ENCODE measurements at places on chromosomes 1 and 21.

DNA sequence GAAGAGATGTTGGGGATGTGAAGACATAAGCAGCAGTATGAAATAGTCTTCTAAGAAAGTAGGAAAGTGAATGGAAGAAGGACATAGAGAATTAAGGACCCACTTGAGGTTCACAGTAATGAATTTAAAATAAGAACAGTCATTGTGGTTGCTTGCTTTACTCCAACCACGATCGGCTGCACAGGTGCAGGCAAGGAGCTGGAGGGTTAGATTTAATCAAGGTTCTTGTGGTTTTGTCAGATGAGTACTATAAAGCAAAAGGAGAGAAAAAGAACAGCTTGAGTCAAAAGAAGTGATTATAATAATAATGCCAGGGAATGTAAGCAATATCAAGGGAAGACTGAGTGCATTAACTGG lies 46.1 kb upstream of the RBM34 start:
- no peak for DNase-seq

GRCh38 chr1:234260578-234260977 lies 112.7 kb upstream of the COA6 start:
- no peak for DNase-seq

- no peak for DNase-seq
These were observed 1520.7 kb upstream of the B3GALT2 start for GRCh38 chr1:194707074-194707473.

DNA sequence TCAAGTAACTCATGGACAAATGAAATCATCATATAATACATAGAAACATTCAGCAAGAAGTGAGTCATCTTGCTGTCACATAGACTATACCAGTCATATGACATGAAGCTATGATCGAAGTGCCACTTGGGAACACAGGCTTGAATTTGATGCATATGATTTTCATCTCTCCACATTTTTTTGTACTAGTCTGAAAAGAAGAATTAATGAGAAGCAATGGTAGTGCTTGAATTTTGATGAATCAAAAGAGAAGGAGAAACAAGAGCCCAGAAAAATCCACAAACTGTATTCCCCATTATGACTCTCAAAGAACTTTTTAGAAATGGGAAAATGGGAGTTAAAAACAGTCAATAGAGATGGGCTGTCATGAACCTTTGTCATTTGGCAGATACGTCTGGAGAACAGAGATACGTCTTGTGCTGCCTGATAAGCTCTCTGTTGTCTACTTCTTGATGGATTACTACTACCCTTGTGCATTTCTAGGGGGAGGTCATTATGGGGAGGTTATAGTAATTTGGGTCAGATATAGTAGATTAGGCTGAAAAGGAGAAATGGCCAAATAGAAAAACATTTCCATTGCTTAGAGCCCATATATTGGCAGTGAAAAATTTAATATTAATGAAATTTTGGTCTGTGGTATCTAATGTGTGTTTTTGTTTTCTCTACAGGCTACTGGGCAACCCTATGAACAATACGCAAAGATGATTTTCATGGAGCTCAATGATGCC lies 8.0 kb upstream of the LEPR start:
- no peak for DNase-seq

GRCh38 chr1:178258536-178258935 lies 164.6 kb downstream of the RASAL2 start:
- no peak for DNase-seq

DNA sequence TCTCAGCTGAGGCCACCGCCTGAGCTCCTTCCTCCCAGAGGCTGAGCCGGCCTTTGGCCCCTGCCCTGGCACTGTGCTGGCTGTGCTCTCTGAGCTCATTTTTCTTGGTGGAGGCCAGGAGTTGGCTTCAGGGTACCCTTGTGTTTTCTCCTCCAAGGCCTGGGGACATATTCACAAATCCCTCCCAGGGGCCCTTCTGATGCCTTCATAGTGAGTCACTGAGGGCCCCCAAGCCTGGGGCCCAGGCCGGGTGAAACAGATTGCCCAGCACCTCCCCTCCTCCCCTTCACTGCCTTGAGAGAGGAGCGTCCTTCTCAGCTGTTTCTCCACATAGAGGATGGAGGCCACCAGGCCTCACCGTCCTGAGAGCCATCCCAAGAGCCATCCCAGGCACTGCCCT lies 105.8 kb downstream of the SIK1 start:
- no peak for DNase-seq

GRCh38 chr1:151606384-151606783 lies 5.5 kb upstream of the SNX27 start:
- DNase-seq: no peak

GRCh38 chr21:45742247-45742646 lies 98.7 kb downstream of the PCBP3 start:
- no peak for DNase-seq

GRCh38 chr1:64097859-64098258 lies 105.6 kb upstream of the UBE2U start:
- DNase-seq: no peak

DNA sequence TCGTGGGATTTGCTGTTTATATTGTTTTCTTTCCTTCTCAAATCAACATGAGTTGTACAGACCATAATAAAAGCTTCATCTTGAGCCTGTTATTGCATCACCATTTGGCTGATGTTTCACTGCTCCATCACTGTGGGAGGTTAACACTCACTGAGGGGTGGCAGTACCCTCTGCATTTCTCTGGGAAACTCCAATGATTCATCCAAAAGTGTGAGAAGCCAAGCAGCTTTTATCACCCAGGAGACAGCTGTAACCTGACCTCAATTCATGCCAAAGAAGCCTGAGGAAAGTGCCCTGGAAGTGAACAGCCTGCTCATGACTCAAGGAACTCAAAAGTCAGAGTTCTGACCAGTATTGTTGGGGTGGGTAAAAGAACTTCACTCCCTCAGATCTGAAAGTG lies 84.1 kb downstream of the GPR88 start:
- DNase-seq: no peak

- DNase-seq: no peak
These were observed 20.6 kb downstream of the CSF1 start for GRCh38 chr1:109931189-109931731.

DNA sequence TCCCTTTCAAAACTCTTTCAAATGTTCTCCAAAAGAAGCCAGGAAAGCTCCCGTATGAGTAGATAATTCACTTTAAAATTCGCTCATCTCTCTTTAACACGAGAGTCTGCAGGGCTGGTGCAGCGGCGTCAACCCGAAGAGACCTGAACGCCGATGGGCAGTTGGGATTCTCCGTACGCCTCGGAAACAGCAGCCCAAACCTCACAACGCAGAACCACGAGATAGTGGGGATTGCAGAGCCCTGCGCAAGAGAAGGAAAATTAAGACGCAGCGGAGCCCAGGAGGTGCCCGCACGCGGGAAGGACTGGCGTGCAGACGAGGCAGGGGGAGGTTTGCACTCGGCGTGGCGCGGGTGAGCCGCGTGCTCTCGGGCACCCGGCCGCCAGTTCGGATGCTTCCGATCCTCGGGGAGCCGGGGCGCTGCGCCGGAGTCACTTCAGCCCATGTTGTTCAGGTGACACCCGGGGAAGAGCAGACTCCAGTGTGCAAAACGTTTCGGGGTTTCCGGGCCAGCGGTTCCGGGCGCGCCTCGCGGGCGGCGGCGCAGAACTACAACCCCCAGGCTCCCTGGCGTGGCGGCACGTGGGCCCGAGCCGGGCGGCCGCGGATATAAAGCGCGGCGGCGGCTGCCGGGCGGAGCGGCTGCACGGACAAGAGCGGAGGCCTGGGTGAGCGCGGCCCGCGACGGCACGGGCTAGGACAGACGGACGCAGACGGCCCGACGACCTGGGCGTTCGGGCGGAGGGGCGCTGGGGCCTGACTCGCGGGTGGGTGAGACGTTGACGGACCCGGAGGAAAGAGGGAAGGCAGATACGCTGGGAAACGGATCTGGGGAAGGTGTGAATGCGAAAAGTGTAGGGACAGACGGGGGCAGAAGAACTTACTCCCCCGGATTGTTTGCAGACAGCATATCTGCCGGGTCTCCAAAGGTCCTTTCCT lies at the start of gene NPL:
Gene NPL, plus strand, starts transcription at position 636 of the 939 bp plus-strand sequence. CDS start 4,599 bp downstream, outside the sequence.
- DNase-seq: peak; percentile 78

Measured in T-helper 17 cell (primary cell).